ENCODE measurements at places on chromosomes 6 and 20.

DNA sequence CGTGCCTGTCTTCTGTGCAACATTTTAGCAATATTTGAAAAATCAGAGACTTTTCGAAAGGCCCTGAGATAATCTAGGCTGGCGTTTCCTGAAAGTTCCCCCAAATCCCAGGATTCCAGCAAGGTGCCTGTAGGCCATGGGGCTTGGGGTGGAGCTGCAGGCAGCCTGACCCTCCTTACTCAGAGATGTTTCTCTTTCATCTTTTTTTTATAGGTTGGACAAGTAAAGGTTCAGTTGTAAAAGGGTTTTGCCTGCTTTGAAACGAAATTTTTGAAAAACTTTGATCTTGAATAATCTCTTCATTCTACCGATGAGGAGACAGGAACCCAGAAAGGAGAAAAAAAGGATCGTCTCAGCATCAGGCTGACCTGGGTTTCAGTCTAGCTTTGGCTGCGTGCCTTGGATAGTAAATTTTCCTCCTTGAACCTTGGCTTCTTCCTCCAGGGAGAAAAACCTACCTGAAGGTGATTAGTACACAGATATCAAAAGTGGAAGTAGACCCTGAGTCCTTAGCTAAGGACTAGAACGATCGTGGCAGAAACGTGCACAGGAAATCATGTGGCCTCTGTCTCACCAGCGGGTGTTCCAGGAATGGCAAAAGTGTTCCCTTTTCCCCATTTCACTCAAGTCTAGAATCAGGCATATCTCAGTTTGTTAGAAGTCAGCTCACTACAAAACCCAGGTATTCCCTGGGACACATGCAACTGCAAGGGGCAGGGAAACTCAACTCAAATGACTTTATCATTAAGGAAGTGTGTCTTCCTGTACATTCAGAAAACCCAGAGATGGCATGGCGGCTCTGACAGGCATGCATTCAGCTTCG, 128.2 kb upstream of the PTPN1 start:
- no peak for DNase-seq

DNA sequence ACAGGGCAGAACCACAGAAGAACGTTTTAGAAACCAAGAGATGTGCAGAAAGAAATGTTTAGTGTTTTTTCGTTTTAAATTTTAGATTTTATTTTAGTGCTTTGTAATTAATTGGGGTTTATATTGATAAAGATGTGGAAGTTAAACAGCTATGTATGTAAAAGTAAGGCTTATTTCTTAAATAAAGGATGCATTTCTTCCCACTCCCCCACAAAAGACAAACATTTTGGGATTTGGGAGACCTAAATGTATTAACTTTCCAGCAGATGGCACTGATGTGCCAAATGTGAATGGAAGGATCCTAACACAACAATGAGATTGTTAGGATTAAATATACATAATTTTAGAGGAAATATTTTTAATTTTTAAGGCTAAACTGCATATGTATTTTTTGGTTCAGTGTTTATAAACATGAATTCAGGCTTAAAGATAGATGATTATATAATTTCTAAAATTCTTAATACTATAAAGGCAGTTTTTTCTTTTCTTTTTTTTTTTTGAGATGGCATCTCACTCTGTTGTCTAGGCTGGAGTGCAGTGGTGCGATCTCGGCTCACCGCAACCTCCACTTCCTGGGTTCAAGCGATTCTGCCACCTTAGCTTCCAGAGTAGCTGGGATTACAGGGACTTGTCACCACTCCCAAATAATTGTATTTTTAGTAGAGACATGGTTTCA, 12.0 kb downstream of the PFDN4 start:
- DNase-seq, result no peak

DNA sequence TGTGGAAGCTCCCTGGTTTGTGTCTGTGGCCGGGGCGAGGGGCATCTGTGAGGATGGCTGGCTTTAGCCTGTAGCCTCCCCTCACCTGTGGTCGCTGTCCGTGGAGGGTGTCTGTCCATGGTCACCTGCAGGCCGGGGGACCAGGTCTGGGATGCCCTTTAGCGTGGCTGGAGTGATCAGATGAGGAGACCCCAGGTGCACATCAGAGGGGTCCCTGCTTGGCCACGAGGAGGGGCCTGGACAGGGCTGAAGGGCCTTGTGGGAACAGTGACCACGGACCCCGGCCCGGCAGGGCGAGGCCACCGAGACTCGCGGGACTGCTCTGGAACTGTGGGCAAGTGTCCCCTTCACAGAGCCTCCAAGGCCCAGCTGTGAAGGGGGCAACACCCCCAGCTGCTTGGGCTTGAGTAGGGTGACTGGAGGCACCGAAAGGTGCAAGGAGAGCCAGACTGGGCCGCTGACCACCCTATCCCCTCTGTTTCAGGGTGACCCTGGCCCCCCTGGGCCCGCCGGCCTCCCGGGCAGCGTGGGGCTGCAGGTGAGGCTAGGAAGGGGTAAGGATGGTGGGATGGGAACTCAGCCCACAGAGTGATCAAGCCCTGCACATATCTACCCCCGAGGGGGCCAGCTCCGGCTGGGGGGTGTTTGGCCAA, 8.6 kb downstream of the COL9A3 start:
- no peak for DNase-seq

GRCh38 chr20:6355754-6356451, 233.1 kb upstream of the FERMT1 start:
- DNase-seq, result no peak

DNA sequence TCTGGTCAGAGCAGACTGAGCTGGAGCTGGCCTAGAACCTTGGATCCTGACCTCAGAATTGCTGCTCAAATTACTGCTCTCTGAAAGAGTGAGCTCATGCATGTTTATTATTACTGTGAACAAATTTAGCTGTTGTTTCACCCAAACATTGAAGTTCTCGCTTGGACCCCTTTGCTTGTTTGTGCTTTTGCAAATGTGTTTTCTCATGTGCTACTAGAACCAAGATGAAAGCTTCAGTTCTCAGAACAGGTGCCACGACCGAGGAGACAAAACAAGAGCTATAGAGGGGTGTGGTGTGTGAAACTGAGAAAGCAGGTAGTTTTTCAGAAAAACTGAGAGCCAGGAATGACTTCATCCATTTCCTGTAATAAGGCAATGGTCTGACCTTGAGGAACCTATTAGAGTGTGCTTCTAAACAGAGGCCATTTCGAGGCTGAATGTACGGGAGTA, 50.0 kb upstream of the ESR1 start:
- DNase-seq, result no peak

DNA sequence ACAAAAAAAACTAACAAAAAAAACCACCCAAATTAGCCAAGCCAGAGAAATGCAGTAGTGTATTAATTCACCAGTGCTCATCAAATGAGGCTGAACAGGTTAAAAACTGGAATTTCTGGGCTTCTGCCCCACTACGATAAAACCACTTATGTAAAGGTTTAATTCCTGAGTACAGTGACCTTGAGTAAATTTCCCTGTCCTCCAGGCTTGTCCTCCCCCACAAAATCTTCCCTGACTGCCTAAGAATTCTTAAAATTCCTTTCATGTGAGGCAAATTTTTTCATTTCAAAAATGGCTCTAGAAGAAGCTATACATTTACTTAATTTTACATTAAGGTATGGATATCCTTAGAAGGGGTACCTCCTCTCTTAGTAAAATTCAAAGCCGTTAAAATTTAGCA, 80.1 kb upstream of the ID4 start:
- DNase-seq, result no peak

DNA sequence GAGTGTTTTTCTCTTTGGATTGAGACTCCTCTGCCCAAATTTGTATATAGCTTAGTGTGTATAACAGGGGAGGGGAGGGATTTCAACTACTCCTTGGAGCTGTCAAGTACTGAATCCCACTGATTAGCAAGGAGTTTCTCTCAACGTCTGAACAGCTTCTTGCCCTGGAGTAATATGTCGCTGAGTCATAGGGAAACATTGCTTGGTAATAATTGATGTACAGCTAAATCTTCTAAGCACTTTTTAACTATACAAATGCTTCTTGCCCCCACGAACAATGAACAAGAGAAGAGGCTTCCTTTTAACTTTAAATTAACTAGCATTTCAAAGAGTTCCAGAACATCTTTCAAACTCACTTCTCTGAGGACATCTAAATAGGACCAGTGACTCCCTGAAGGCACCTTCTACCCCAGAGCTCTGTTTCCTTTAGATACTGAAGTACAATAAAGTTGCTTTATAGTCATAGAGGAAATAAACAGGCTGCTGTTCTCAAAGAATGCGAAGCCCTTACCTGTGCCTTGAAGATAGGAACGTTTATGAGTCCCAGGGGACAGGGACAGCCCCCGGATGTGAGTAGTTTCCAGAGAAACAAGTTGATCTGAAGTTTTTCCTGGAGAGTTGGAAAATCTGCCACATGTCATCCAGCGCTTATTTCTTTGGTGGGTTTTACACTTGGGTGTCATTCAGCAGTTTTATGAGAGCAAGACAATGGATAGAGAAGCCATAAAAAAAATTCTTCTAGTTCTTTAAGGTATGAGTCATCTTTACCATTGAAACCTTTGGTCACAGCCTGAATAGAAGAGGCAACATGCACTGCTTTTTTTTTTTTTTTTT, 462.5 kb upstream of the BTBD3 start:
- DNase-seq, result no peak

- DNase-seq, result no peak
Measured at GRCh38 chr6:42389736-42390135, 62.0 kb downstream of the TRERF1 start.

GRCh38 chr6:25746968-25747367, 7.6 kb upstream of the SLC17A4 start:
- no peak for DNase-seq

DNA sequence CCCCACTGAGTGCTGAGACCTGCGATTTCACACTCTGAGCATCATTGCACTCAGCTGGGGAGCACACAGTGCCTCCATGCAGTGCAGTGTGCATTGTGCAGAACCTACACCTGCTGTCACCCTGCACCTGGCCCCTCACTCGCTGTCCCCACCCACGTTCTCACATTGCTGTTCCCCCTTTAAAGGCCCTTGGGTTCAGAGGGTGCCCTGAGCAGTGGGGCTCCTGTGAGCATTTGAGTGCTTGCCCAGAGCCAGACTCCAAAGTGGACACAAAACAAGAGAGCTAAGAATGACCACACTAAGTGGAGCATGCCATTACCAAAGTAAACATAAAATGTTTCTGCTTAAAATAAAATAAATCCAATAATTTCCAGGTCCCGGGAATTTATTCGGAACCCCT, 131.0 kb upstream of the CST7 start:
- DNase-seq, result no peak

- DNase-seq, result no peak
Measured at GRCh38 chr20:25291432-25292133, 43.7 kb downstream of the PYGB start.

DNA sequence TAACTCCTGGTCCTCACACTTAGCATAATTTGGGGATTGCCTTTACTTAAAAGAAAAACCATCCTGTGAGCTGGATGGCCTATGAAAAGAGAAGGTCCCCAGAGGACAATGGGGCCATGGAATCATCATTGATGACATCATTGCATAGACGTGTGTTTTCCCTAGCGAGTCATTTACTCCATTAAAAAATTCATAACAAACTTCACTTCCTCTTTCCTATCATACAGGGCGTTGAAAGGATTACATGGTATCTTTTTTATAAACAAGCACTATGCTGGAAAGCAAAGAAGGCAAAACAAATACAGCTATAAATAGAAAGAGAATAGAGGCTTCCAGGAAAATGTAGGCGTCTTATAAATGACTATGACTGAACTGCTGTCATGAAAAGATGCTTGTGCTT, 11.3 kb upstream of the COL12A1 start:
- no peak for DNase-seq

- DNase-seq, result no peak
Measured at GRCh38 chr20:63273635-63274380, 1.2 kb downstream of the ARFGAP1 start.

GRCh38 chr6:9161731-9162130, 726.4 kb upstream of the SLC35B3 start:
- no peak for DNase-seq

DNA sequence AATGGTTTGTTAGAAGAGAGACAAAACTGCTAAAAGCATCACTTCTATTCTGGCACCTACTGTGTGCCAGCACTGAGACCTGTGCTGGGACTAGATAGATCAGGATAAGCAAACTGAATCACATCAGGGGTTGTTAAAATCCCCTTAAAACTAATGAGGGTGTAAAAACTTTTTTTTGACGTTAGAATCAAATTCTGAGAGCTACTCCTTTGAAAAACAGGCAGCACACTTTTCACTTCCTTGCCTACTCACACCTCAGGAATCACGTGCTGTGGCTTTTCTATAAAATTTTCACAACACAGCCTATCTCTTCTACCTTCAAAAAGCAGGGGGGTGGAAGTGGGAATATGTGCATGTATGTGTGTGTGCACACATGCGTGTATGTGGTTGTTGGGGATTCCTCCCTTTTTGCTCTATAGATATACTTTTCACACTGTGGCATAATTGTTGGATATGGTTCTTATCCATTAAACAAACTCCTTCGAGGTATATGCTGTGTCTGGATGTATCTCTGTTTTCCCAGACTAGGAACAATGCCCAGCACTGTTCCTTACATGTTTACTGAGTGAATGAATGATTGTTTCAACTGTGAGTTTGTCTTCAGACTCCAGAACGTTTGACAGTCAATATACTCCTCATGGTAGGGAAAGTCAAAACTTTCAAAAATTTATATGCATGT, 105.4 kb downstream of the FYN start:
- DNase-seq, result no peak

DNA sequence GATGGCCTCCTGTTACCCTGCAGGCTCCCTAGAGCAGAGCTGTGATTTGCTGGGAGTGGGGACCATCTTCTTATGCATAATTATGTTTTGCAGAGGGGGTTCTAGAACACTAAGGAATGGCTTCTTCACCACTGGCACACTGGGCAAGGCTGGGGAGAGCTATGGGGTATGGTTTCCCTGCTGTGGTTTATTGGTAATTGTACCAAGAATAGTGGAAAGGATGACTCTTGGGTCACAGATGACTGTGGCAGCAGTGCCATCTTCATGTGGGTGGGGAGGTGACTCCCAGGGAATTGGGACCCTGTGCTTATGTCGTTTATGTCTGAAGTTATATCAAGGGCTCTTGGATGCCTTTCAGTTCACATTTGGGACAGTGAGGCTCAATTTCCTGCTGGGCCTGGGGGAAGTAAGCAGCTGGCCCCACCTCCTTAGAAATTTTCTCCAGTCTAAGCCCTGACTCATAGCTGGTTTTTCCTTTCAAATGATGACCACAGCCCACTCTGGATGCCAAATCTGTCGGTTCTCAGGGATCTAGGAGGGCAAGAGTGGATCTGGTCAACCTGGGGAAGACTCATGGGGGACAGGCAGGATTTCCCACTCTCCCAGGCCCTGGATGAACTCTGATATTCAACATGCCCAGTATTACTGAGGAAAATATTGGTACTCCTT, 230.8 kb downstream of the LRFN2 start:
- no peak for DNase-seq

GRCh38 chr6:36660771-36661471, 17.6 kb upstream of the CDKN1A start:
- no peak for DNase-seq

DNA sequence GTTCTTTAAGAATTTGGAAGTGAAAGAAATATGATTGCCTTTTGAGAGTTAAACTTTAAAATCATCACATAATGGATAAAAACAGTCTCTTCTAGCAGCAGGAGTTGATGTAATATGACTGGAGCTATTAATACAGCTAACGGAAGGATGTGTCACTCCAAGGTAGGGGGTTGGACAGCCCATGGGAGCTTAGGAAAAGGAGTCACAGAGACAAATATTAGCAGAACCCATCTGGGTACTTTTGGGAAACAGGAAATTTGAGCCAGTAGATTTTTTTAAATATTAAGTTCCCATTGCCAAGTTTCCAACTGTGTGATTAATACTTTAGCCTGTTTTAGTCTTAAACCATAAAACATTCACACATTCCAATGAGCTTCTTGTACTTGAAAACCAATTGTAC, 164.7 kb upstream of the RIMS1 start:
- no peak for DNase-seq

Measured in NCI-H2107 (cell line).